KG1 (cell line): ENCODE measurements at places on chromosomes 4 and X.

GRCh38 chr4:175369087-175369486 lies 443.0 kb downstream of the GPM6A start:
- DNase-seq: no peak

DNA sequence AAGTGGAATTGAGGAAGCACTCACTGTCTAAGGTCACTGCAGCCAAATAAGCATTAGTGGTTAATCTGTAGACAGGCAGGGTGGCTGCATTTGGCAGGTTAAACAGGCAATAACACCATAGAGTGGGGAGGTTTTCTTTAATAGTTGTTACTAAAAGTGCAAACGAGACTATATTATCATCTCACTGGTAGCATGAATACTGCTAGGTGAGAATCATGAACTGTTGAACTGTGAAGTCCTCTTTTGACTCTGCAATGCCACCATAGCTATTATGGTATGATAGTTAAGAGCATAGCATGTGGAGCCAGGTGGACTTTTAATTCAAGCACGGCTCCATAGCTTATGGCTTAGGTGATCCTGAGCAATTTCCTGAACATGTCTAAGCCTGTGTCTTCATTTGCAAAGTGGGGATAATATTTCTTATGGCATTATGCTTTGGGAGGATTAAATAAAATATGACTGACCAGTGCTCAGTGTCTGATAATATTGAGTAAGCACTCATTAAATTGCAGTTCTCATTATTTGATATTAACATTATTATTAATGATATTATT lies 235.6 kb upstream of the HHIP start:
- no peak for DNase-seq

GRCh38 chr4:40812386-40812785 lies 62.6 kb downstream of the NSUN7 start:
- DNase-seq: no peak

- no peak for DNase-seq
These were observed 1.6 kb downstream of the MID2 start for GRCh38 chrX:107827030-107827831.

DNA sequence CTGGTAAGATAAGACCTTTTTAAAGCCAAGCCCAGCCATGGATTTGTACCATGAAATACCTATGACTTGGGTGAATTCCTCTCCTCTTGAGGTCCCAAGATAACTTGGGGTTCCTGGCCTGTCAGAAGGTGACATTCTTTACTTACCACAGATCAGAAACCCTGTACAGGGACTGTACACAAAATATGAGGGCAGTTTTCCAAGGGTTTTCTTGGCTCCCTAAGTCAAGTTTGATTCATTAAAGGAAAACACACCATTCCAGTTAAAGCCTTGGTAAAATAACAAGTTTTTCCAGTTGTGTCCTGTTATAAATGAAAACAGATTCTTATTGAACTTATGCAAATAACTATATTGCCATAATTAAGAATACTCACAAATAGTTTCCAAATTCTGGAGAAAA lies 8.2 kb downstream of the SYAP1 start:
- no peak for DNase-seq

DNA sequence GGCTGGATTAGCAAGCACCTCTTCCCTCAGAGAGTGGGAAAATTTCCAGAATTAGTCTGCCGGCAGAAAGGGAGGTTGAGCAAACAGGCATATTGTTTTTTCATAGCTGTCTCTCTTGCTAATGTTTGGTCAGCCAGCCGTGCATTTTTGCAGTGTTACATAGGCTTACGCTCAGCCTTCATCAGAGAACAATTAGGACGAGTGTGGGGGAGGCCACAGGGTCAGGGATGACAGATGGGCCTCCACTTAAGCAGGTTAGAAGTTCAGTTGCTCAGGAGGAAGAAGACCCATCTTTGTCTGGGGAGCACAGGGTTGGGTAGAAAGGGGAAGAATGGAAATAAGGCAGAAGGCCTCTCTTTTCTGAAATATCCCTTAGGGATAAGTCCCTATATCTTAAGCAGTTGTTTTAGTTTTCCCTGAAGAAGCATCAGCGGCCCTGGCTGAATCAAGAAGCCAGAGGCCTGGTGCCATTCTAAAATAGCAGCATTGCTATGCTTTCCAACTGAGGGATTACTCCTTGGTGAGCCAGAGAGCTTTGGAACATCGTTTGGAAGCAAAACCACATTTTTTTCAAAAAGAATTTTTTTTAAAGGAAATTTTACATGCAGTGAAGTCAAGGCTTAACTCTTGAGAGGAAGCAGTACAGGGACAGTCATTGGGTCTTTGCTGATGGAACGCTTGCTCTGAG lies 118.8 kb downstream of the SMIM20 start:
- DNase-seq: no peak

- no peak for DNase-seq
These were observed 77.4 kb downstream of the ABLIM2 start for GRCh38 chr4:8081171-8081570.

DNA sequence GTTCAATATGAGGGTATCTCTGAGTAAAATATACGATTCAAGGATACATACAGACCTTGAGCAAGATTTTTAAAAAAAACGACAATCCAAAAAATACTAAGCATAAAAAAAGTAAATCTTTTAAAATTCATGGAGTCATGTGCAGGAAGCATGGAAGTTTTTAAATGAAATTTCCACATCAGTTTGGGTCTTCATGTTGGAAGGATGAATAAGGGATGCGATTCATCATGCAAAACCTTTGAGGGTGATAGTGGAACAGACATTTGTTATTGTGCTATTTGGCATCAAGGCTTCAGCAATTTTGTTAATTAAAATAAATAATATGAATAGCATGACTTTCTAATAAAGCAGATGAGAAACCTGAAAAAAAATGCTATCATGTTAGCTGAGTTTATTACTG lies 815.0 kb upstream of the PCDH10 start:
- DNase-seq: no peak

DNA sequence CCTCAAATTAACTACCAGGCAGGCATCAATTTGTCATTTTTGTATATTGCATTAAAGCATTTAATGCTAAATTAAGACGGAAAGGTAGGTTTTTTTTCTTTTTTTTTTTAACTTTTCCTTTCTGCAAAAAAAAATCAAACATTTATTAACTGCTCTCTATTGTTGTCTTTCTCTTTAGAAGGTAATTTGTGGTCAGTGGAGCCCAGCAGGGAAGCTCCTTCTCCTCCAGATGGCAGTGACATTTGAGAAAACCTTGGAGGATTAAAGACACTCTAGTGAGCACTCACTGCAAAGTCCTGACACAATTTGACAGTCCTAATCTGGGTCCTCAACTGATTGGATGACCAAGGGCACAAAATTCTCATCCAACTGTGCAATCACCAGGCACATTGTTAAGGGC lies 102.4 kb downstream of the SLIT2 start:
- no peak for DNase-seq

- no peak for DNase-seq
These were observed 6.1 kb downstream of the CXCL10 start for GRCh38 chr4:76017056-76017686.

DNA sequence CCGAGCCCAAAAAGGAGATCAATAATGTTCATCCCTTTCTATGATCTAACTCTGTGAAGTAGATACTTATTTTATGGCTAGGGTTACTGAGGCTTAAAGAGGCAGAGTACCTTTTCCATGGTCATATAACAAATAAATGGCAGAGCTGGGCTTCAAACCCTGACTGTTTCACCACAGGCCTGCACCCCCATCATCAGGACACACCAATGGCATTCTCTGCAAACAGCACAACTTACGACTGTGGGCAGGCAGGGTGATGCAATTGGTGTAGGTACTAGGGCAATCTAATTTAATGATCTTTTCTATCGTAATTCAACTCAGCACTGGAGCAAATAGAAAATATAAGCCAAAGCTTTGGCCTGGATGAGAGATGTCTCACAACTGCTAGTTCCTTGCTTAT lies 118.8 kb upstream of the CBR4 start:
- no peak for DNase-seq

DNA sequence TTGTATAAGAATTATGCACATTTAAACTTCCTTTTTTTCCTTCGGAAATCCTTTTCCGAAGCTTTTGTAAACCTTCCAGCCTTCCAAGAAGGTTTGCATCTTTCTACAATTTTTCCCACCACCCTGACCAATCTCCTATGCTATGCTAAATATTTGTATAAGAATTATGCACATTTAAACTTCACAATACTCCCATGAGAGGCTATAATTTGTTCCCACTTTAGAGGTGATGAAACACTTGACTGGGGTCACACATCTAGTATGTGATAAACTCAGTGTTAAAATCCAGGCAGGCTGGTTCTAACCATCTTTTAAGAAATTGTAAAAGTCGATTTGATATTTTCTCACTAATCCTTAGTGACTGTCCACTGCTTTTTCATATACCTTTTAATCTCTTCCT lies 22.1 kb downstream of the NUDT6 start:
- DNase-seq: no peak

- no peak for DNase-seq
These were observed 220.3 kb downstream of the RELL1 start for GRCh38 chr4:37465845-37466244.

GRCh38 chr4:150251752-150252190 lies 173.5 kb downstream of the DCLK2 start:
- no peak for DNase-seq

GRCh38 chr4:75189711-75190335 lies 256.9 kb downstream of the PARM1 start:
- DNase-seq: no peak

GRCh38 chr4:83431200-83431599 lies 24.4 kb downstream of the HELQ start:
- no peak for DNase-seq

DNA sequence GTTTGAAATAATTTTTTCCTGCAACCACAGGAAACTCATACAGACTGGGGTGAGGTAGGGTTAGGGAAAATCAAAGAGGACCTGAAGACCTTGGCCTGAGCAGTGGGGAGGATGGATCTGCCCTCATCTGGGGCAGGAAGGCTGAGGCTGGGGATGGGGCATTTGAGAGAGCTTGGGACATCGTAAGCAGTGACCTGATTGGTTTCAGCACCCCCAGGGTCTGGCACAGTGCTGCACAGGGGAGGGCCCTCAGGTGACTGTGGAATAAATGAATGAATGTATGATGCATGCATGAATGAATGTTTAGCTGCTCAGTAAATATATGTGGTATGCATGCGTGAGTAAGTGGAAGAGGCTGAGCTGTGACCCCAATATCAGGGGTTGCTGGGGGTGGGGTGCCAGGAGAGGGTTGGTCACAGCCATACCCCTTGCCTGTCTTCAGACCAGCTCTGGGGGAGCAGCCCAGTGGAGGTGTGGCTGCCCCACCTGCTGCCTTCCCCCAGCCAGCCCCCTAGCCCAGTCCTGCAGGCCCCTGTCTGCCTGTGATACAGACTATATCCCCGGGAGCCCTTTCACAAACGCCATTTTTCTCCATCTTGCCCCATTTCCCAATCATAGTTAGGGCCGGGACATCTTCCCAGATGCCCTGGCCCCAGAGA lies 11.0 kb upstream of the TNIP2 start:
- no peak for DNase-seq

DNA sequence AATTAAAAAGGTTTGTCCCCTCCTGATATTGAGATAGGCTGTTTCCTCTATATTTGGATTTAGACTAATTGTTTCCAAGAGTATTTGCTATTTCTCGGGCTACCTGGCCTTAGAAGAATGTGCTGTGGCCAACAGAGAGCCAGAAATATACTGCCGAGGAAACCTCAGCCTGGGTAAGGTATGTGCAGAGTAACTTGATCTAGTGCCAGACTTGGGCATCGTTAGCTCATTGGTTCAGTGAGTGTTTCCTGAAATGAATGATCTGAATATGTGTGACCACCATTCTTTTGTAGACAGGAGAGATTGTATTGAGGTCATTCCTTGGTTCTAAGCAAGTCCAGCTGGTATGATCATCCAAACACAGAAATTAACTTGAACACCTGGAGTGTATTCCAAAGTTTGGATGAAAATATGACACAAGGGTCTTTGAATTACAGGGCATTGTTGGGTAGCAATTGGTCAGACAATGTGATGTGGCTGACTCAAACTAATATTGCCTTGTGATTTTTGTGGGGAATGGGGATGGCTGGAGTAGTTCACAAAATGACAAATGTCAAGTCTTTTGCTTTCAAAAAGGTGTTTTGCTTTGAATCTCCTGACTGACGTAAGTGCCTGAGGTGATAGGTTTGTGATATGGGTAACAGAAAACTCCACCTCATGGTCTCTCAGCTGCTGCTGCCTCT lies 100.2 kb upstream of the CXCL13 start:
- DNase-seq: no peak

- no peak for DNase-seq
These were observed 805 bp downstream of the GATB start for GRCh38 chr4:151760002-151760401.

DNA sequence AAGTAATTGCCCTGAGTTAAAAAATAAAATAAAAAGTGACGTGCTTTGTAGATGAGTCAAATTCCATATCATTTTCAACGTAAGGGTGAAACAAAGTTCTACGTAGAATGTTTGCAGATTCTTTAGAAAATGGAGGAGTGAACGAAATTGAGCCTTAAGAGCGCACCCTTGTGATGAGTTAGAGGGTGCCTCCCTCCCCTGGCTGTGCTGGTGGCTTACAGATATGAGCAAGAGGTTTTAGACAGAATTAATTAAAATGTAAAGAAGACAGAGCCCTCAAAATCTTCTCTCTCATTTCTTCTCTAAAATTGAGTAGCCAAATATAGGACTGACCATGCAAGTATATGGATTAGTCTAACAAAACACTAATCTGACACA lies 30.2 kb upstream of the LGI2 start:
- no peak for DNase-seq

DNA sequence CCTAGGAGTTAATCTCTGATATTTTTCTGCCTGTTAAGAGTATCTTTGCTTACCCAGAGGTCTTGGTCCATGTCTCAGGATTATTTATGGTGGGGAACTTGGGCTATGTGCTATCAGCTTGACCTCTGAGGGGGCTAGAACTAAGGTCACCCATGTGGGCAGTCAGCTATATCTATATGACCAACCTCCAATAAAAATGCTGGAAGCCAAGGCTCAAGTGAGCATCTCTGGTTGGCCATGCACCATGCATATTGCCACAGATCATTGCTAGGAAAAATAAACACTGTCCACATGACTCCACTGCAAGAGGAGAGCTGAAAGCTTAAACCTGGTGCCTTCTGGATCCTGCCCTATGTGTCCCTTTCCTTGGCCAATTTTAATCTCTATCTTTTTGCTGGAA lies 196.5 kb upstream of the SLC7A11 start:
- no peak for DNase-seq

GRCh38 chr4:141473952-141474351 lies 162.4 kb upstream of the IL15 start:
- no peak for DNase-seq

DNA sequence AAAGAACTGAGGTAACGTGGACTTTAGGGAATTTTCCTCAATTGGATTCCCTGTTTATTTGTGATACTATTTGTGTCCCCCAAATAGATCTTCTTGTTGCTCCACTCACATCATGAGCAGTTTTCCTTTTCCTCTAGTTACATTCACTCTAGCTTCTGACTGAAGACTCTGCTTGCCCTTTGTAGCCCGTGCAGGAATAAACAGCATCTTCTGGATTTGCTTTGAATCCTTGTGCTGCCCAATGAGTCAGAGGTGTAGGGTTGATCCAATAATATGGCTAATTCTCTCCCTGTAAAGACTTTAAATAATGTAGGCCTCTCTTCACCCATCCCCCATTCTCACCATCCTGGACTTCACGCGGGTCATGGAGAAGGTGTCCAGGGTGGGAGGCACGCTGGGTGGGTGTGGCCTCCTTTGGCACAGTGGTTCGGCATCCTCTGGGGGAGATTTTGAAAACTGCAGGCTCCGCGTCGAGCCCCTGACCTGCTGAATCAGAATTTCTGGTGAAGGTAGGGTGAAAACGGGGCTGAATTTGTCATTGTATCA lies 9.0 kb downstream of the HAND2 start:
- no peak for DNase-seq
